ENCODE measurements at places on chromosomes 12 and 14. TPM values are rescaled to one million over a fixed set of nuclear protein-coding genes. Genes with fewer than 3 reads are reported as not detected.

The LRP1-AS gene
- total RNA-seq, result not detected

The IGFBP6 gene
- total RNA-seq, result 12.2 TPM

The ST8SIA1 gene
- total RNA-seq, result not detected

The PLEKHD1 gene
- total RNA-seq, result 0.07 TPM

The BEGAIN gene
- total RNA-seq, result 0.22 TPM

The ACRBP gene
- total RNA-seq, result 0.53 TPM

The FICD gene
- total RNA-seq, result 6.5 TPM

The ANKS1B gene
- total RNA-seq, result 1.1 TPM

The GLT8D2 gene
- total RNA-seq, result 2.2 TPM

The NR1H4 gene
- not detected for total RNA-seq

The NRXN3 gene
- 0.22 TPM for total RNA-seq

All from thoracic aorta endothelial cell (primary cell).